ENCODE measurements at places on chromosomes 11 and 22. TPM values are rescaled to one million over a fixed set of nuclear protein-coding genes. Genes with fewer than 3 reads are reported as not detected.

GRCh38 chr11:47413908-47414684 lies 5.7 kb downstream of the SLC39A13 start:
- DNase-seq: no peak

- no peak for DNase-seq
Measured at GRCh38 chr11:134980819-134981710, 569.0 kb upstream of the B3GAT1 start.

DNA sequence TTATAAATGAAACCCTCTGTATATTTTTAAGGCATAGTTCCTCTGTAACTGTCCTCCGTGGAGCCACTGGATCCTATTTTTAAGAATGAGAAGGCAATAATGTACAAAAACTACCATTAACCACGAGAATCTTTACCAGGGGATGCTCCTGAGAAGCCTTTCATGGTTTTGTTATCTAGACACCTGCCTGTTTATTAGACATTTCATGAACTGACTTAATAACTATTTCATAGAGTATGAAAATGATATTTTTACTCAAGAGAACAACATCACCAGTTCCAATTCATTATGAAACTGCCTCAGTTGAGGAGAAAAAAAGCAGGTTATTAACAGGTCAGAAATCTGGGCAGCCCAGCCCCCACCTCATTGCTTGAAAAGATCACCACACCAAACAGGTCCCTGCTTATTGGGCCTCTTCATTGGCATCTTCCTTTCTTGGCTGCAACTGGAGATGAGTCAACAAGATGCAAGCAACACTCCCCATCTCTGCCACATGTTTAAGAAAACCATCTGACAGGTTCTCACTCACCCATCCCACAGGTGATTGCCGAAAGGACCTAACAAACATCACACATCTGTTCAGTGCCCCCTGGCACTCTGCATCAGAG lies 27.8 kb downstream of the ETS1 start:
- no peak for DNase-seq

DNA sequence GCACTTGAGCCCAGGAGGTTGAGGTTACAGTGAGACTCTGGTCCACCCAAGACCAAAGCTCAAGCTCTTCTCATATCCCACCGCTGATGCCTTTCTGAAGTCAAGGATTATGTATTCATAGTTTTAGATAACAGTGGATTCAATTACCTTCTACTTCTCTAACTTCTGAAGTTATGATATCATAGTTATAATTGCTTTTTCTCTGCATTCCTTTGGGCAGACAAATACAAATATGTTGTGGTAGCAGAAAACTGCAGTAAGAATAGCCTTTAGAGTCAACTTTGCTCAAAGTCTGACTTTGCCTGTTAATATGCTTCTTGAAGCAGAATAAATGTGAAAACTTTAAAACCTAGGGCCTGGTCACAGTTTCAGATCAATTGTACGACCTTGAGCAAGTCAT lies 94.4 kb downstream of the LUZP2 start:
- DNase-seq: no peak

DNA sequence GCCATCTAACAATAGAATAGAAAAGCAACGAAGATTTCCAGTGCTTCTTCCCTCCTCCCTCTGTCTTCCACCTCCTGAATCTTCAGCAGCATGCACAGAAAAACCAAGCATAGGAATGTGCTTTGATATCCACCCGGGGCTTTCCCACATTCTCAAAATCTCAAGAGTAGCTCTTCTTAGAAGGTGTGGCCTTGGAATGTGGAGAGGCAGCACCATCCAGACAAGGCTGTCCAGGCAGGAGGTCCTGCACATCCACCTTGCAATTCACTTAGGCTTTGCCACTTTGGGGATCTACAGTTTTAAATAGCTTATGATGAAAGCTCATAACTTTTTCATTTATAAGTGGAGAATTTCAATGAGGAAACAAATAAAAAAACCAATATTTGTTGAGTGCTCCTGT lies 72.9 kb downstream of the KIRREL3 start:
- no peak for DNase-seq

DNA sequence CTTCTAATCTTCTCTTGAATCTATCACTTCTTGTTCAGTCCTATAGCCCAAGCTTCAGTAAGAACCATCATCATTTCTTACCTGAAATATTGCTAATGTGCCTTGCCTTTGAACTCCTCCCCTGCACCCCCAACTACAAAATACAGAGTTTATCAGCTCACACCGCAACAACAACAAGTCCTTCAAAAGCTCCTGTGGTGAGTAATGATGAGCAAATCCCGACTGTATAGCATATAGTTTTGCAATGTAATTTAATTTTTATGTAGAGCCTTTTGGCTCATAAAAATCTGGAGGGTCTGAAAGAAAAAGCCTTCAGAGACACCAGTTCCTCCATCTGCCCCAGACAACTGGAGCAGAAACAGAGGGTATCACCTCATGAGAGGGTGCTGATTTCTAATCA lies 124.7 kb downstream of the ARHGAP32 start:
- no peak for DNase-seq

DNA sequence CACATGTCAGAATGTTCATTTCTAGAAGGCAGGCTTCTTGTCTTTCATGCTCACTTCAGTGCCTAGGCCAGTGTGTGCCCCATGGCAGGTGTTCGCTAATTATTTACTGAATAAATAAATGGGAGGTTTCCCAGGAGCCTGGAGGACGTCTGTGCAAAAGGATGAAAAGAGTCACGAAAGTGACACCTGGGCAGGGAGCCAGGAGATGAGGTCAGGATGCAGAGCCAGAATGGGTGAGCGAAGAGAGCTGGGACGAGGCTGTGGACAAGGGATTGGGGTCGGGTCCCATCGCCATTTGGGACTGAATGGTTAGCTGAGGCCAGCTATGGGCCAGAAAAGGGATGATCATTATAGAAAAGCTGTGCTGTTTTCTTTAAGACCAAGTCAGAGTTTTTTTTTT lies 560.4 kb downstream of the TBC1D22A start:
- no peak for DNase-seq

- DNase-seq: no peak
Measured at GRCh38 chr11:30889143-30889794, 303.1 kb upstream of the MPPED2 start.

DNA sequence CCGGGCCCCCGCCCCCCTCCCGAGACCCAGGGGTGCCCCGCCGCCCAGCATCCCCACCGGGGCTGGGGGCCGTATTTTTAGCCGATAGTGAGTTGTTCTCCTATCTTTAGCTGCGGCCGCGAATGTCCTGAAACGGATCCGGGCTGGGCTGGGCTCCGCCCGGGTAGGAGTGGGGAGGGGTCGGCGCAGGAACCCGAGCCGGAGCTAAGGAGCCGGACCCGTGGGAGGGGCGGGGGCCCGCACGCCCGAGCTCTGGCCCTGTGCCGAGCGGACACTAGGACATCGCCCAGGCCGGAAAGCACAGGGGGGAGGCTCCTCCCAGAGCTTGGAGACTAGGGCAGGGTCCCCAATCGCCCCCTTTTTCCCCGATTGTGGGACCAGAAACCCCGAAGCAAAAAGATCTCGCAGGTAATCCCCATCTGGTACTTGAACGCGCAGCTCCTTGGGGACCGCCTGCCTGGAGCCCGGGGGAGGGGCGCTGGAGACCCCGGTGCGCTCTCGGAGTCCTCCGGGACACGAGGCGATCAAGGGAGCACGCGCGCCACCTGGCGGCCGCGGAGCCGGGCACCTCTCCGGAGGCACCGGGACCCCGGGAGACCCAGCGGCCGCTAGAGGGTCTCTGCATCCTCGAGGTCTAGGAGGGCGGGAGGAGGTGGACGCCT lies 669 bp downstream of the CDC42EP2 start:
- DNase-seq: peak; percentile 80

GRCh38 chr11:133164986-133165385 lies 367.3 kb downstream of the OPCML start:
- no peak for DNase-seq

DNA sequence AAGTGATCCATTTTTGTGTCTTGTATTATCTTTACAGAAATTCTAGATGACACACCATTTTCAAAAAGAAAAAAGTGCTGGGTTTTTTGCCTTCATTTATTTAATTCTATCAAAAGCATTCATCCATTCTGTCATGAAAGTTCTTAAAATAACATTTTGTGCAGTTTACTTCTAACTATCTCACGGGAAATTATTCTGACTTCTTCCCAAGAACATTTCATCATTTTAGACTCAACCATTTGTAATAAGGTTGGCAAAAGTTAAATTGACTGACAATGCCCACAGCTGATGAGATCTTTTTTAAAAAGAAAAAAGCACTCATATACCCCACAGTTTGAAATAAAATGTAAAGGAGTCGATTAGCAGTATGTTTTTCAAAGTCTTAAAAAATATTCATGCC lies 68.5 kb downstream of the SBF2 start:
- DNase-seq: no peak

- no peak for DNase-seq
Measured at GRCh38 chr11:19546325-19546724, 166.3 kb upstream of the NAV2 start.

DNA sequence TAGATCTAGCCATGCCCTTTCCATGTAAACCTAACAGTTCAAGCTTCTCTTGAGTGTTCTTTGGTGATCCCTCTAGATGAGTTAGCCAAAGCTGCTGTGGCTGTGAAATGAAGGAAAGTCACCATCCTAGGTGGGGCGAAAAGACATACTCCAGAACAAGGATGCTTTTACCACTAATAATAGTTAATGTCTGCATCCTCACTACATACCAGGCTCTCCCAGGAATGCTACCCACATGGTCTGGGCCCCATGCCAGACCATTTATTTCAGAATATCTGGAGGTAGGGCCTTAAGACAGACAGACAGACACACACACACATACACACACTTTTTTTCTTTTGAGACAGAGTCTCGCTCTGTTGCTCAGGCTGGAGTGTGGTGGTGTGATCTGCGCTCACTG lies 14.7 kb downstream of the ABTB2 start:
- no peak for DNase-seq

GRCh38 chr11:129637473-129637872 lies 178.2 kb upstream of the TMEM45B start:
- DNase-seq: no peak

DNA sequence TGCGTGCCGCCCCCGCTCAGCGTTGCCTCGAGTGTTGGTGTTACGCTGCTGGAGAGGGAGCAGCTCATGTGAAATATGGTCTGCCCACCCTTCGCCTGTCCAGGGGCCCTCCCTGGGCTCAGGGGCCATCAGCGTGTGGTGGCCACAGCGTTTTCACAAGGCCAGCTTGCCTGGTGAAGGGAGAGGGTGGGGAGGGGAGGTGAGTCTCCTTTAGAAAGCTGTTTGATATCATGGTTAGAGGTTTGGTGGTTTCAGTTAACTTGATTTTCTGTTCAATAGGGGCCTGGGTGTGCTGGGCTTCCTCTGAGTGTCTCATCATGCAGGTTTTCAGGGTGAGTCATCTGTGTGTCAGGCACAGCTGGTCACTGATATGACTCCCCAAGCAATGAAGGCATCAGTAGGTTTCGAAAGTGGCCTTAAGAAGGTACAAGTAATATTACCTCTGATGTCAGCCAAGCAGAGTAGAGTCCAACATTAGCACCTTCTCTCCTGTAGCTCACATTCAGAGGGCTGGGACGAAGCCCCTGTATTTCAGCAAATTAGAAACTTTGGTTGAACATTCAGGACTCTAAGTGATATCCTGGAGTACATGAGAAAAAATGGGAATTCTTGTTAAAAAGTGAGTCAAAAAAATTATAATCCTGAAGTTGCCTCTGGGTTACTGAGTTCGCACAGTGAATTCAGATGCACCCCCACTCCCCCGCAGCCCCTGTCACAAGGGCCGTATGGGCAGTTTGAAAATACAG lies 172.5 kb downstream of the TBC1D22A start:
- no peak for DNase-seq

DNA sequence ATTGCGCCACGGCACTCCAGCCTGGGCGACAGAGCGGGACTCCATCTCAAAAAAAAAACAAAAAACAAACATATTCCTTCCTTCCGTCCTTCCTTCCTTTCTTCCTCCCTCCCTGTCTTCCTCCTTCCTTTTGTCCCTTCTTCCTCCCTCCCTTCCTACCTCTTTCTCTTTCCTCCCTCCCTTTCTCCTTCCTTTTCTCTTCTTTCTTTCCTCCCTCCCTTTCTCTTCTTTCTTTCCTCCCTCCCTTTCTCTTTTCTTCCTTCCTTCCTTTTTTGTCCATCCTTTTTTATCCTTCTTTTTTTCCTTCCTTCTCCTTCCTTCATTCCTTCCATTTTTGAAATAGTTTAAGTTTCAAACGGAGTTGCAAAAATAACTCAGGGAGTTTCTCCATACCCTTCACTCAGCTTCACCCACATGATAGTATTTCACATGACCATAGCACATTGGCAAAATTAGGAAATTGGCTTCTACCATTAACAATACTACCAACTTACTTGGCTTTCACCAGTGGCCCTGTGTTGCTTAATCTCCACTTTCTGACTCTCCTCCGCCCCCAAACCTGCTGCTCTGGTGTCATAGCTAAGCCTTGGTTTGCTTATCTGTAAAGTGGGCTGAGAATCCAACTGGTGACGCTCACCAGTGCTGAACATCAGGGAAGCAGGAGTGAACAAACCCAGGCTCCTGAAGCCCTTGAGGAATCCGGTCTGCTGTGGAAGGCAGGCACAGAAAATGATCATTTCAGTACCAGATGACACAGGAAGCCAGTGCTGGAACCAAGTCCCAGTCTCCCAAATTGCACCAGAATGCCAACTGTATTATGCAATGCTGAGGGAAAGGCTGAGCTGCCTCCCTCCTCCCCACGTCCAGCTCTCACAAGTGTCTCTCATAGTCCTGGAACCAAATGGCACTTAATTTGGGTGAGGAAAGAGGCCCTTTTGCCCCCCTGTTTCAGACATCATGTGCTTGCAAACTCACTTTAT lies 17.2 kb upstream of the CRYBB3 start:
- no peak for DNase-seq

GRCh38 chr22:23826510-23827350 lies 12.1 kb downstream of the DERL3 start:
- no peak for DNase-seq

GRCh38 chr22:50257451-50258360 lies 3.8 kb downstream of the MAPK12 start:
- no peak for DNase-seq

- DNase-seq: no peak
Measured at GRCh38 chr11:70575396-70576060, 177.2 kb downstream of the CTTN start.

GRCh38 chr11:97965849-97966646 lies 1054.7 kb upstream of the CNTN5 start:
- no peak for DNase-seq

DNA sequence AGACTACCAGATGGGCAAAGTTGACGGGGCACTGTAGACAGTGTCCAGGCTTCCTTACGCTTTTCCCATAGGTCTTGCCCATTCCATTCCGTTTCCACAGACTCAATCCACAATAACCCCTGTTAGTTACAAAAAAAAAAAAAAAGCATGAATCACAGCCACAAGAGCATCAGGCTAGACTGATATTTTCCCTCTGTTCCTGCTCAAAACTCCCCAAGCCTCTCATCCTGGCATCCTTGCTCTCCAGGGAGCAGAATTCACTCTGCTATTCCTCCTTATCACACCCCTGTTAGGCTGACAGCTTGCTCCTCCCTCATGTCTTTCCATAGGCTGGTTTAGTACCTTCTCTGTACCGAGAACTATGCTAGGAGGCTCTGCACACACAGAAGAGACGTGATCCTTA lies 42.2 kb downstream of the TMEM123 start:
- DNase-seq: no peak

Gene PIK3IP1
- 56.0 TPM for total RNA-seq

Gene PKDREJ
- not detected for total RNA-seq

Gene DCHS1
- total RNA-seq: 0.35 TPM

Gene CRYBB3
- total RNA-seq: 0.57 TPM

Gene HEPHL1
- not detected for total RNA-seq

Gene TBX10
- not detected for total RNA-seq

Gene KDELR3
- 0.23 TPM for total RNA-seq

Gene CTSW
- total RNA-seq: 23.6 TPM

Gene TEX12
- 0.35 TPM for total RNA-seq
